GM10248 (cell line): ENCODE measurements at places on chromosomes 12 and 14.
A peak's percentile ranks its signal among the peaks of the same experiment; 100 is the strongest.

DNA sequence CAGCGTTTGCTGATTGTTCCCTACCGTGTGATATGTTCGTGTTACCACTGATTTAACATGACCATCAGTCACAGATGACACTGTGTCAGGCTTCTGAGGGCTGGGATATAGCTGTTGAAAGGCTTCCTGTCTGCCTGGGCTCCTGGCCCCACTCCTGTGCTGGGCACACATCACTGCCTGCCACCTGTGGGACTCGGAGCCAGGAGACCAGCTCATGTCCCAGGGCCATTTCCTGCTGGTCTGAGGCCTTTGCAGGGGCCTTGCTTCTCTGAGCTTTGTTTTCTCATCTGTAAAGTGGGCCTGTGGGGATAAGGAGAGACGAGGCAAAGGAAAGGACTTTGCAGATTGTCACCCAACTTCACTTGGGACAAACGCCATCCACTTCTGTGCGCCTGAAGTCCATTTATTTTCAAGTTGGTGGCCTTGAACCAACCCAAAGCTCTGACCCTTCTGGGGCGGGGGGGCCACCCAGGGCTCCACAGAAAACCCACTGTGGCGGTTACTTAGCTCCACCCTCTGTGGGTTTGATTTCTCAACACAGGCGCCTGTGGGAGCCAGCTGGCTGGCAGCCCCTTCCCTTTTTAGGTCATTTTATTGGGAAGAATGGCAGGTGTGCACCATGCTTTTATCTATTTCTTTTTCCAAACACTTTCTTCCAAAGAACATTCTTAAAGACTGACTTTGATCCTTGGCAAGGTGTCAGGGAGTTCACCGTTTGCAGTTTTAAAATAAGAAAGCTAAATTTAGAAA, 54.1 kb downstream of the BEGAIN start:
- DNase-seq, result no peak

- no peak for DNase-seq
Measured at GRCh38 chr14:70127186-70127585, 61.6 kb downstream of the SLC8A3 start.

GRCh38 chr14:77158175-77158881, 16.7 kb upstream of the ZDHHC22 start:
- no peak for DNase-seq

DNA sequence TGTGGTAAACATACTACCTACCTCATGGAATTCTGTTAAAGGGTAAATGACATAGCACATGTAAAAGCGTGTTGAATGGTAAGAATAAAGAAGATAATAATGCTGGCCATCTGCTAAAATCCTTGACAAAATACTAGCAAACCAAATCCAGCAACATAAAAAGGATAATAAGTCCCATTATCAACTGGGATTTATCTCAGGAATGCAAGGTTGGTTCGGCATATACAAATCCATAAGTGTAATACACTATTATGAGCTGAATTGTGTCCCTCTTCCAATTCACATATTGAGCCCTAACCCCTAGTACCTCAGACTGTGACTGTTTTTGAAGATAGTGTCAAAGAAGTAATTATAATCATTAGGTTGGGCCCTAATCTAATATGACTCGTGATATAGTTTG, 37.4 kb downstream of the YEATS4 start:
- DNase-seq, result no peak

DNA sequence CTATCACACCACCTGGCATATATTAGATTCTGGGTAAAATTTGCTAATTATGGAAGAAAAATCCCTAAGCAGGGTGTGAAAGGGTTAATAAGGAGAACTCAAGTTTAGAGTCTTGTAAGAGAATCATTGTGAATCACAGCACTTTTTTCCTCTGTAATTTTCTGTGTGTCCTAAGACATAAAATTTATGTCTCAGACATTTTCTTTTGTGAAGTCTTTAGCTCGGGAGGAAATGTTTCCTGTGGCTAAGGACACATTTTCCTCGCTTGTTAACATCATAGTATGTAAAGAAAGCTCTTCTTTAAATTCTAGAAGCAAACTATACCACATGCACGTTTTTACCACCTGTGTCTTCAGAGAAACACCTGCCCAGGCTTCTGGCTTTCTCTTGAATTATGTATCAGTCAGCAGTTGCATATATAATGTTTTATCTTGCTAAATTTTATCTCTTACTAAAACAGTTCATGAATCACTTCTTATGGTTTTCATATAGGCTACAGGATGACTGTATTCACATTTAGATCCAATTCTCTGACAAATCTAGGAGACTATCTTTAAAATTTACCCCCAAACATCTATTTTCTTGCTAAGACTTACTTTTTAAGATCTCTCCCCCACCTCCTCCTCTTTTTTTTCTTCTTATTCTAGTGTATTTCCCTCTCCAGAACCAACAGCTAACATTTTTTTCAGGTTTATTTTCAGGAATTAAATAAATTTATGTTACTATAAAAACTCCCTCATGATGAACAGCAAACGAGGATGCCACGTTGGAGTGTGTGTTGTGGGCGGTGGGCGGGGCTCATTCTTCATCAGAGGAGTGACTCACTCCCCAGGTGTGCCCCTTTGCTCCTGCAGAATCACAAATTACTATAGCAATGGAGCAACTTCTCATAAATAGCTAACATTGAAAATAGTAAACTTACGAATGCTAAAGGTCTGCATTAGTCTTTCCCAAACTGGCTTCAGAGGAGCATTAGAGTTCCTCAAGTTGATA, 11.6 kb upstream of the CSRP2 start:
- DNase-seq, result no peak

- peak; percentile 78 for DNase-seq
Measured at GRCh38 chr12:56193025-56193578, 3.8 kb upstream of the SMARCC2 start.

DNA sequence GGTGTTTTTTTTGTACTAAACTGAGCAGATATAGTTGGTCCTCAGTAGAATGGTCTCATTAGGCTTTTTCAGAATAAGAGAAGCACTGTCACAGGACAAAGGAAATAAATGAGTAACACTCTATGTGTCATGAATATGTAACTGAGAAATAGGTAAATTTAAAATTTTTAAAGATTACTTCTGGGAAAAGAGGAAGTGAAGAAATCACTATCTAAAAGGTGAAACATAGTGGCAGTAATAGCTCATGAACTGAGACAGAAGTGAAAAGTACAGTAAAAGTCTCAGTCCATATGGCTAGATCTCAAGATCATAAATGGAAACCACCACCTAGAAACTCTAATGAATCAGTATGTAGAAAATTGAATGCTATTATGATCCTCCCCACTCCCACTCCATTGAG, 89.3 kb upstream of the TTC7B start:
- DNase-seq, result peak; percentile 39

GRCh38 chr14:60184146-60184904, 19.1 kb upstream of the DHRS7 start:
- DNase-seq, result peak; percentile 22

- peak; percentile 70 for DNase-seq
Measured at GRCh38 chr12:6613776-6614512, 6.8 kb upstream of the CHD4 start.

DNA sequence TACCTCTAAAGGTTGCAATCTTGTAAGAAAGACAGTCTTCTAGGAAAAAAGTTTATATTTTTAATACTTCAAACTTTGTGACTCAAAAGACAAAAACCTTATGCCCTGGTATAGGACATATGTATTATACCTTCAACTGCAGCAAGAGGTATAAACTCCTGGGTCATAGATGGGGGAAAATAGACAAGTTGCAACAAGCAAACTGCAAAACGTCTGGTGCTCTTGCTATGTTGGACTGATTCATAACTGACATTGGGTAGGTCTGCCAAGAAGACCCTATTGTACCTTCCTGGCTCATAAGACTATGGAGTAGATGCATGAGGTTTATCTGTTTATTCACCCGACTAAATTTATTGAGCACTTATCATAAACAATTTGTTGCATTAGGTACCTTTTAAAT, 40.9 kb downstream of the BEST3 start:
- DNase-seq, result no peak

- DNase-seq, result no peak
Measured at GRCh38 chr12:71548893-71549292, 109.3 kb downstream of the LGR5 start.

DNA sequence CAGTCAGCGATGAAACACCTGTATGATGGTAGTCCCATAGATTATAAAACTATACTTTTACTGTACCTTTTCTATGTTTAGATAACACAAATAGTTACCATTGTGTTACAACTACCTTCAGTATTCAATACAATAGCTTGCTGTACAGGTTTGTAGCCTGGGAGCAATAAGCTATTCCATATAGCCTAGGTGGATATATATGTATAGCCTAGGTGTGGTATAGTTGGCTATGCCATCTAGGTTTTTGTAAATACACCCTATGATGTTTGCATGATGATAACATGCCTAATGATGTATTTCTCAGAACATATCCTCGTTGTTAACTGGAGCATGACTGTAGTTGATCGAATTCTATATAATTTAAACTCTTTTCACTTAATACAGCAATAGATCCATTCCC, 316.1 kb downstream of the FUT8 start:
- DNase-seq, result no peak

DNA sequence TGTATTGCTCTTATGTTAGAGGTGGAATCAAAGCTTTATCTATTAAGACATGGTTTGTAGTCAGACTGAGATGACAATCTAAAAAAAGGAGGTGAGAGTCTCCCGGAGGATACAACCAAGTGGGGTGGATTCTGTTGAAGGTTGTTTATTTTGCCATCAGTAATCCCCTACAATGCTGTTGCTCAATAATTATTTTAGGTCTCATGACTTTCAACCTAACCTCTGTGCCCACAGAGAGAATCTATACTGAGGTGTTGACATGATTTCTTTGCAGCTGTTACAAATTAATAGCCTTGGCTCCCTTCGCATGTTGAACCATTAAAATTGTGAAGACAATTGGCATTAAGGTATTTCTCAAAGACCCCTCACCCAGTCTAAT, 28.7 kb upstream of the FOS start:
- no peak for DNase-seq

DNA sequence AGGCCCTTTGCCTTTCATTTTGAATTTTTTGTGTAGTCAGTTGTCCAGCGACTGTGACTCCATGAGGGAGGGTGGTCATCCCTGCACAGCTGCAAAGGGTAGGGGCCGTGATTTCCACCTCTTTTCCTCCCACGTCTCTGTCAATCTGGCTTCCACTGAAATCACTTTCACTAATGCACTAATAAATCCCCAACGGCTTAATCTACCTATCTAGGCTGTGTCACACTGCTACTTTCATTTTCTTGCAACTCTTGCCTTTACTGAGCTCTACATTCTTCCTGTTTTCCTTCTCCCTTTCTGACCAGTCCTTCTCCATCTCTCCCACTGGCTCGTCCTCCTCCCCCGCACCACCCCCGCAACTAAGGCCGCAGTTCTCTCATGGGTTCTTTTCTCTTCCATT, 212.3 kb upstream of the FOXN3 start:
- no peak for DNase-seq

DNA sequence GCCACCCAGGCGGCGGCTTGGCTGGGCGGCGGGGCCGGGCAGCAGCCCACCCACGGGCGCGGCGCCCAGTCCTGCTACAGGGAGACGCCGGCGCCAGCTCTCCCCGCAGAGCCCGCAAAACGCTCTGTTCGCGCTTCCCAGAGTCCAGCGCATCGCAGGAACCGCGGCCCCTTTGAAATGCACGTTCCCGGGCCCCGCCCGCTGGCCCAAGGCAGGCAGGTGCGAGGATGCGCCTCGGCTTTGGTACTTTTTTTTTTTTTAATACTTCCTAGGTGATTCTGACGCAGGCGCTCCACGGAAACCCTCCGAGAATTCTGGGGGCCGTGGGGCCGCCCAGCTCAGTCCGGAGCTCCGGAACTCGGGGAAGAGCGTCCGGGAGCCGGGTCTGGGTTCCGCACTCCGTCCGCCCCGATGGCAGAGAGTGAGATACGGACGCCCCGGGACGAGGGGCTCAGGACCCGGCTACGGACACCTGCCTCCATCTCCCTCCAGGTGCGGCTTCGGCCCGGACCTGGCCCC, 483 bp downstream of the POC1B start:
- DNase-seq, result peak; percentile 60
